ENCODE measurements at places on chromosomes 2 and 18. TPM values are rescaled to one million over a fixed set of nuclear protein-coding genes. Genes with fewer than 3 reads are reported as not detected.

DNA sequence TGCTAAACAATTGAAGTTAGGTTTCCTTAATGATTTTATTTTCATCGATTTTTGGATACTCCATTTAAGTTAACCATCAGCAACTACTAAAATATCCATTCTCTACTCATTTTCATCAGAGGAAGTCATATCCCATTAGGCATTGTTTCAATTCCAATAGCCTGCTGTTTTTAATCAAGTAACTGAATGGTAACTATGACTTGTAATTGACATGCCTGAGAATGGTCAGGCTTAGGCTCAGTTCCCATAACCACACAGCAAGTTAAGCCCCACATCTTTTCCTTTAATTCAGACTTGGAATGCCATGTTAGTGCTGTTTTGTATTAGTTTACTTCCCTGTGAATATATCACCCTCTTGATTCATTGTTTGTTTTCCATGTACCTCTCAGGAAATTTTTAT, 398.8 kb downstream of the ARHGAP15 start:
- H3K4me1 ChIP-seq = peaks cover 4% of the 10 kb centered on the region
- no peak overlapping the region for H3K4me3 ChIP-seq
- no peak for DNase-seq
- H3K36me3 ChIP-seq = no peaks in the 10 kb centered on the region
- H3K27ac ChIP-seq = no peak overlapping the region

- no peak overlapping the region for H3K27ac ChIP-seq
- H3K4me3 ChIP-seq = no peak overlapping the region
- H3K27me3 ChIP-seq = no peaks in the 10 kb centered on the region
- H3K36me3 ChIP-seq = no peaks in the 10 kb centered on the region
- no peak for DNase-seq
Observed at GRCh38 chr18:24362757-24363156, 34.9 kb downstream of the OSBPL1A start.

GRCh38 chr2:67642961-67643360, 245.8 kb downstream of the ETAA1 start:
- H3K36me3 ChIP-seq = peaks cover 4% of the 10 kb centered on the region
- peaks cover 5% of the 10 kb centered on the region for H3K4me1 ChIP-seq
- H3K4me3 ChIP-seq = no peak overlapping the region
- DNase-seq = no peak
- H3K27me3 ChIP-seq = no peaks in the 10 kb centered on the region
- no peak overlapping the region for H3K27ac ChIP-seq

Gene CCNT2
- total RNA-seq = 49.5 TPM

- no peak overlapping the region for H3K4me3 ChIP-seq
- no peaks in the 10 kb centered on the region for H3K4me1 ChIP-seq
- H3K36me3 ChIP-seq = no peaks in the 10 kb centered on the region
- H3K27ac ChIP-seq = no peak overlapping the region
- DNase-seq = no peak
Observed at GRCh38 chr2:171563301-171563700, 41.0 kb downstream of the CYBRD1 start.

Gene LCT
- 0.13 TPM for total RNA-seq

Gene IL36G
- not detected for total RNA-seq

GRCh38 chr2:19292007-19292406, 66.4 kb downstream of the OSR1 start:
- H3K27me3 ChIP-seq = no peaks in the 10 kb centered on the region
- no peaks in the 10 kb centered on the region for H3K36me3 ChIP-seq
- no peaks in the 10 kb centered on the region for H3K4me1 ChIP-seq
- no peak overlapping the region for H3K27ac ChIP-seq
- no peak for DNase-seq
- no peak overlapping the region for H3K4me3 ChIP-seq

- peaks cover 29% of the 10 kb centered on the region for H3K36me3 ChIP-seq
- H3K27me3 ChIP-seq = peaks cover 11% of the 10 kb centered on the region
- no peak overlapping the region for H3K27ac ChIP-seq
- DNase-seq = no peak
Observed at GRCh38 chr2:85165088-85165690, 32.0 kb downstream of the TCF7L1 start.

Gene SAG
- total RNA-seq = not detected

- H3K27ac ChIP-seq = no peak overlapping the region
- no peaks in the 10 kb centered on the region for H3K27me3 ChIP-seq
- no peak for DNase-seq
- H3K4me3 ChIP-seq = no peak overlapping the region
Observed at GRCh38 chr18:44186001-44186400, 494.7 kb upstream of the SETBP1 start.

Gene EPB41L3
- total RNA-seq = 16.8 TPM

- H3K27me3 ChIP-seq = peaks cover 5% of the 10 kb centered on the region
- no peak for DNase-seq
- peaks cover 4% of the 10 kb centered on the region for H3K36me3 ChIP-seq
- no peak overlapping the region for H3K27ac ChIP-seq
- no peak overlapping the region for H3K4me3 ChIP-seq
Observed at GRCh38 chr2:30326497-30326896, 95.2 kb downstream of the LBH start.

Gene SIGLEC15
- 2.7 TPM for total RNA-seq

Gene ZNF521
- 238 TPM for total RNA-seq

GRCh38 chr2:143877056-143877455, 642.9 kb downstream of the ZEB2 start:
- H3K4me3 ChIP-seq = no peak overlapping the region
- DNase-seq = no peak
- H3K27ac ChIP-seq = no peak overlapping the region
- H3K4me1 ChIP-seq = no peaks in the 10 kb centered on the region
- no peaks in the 10 kb centered on the region for H3K36me3 ChIP-seq

DNA sequence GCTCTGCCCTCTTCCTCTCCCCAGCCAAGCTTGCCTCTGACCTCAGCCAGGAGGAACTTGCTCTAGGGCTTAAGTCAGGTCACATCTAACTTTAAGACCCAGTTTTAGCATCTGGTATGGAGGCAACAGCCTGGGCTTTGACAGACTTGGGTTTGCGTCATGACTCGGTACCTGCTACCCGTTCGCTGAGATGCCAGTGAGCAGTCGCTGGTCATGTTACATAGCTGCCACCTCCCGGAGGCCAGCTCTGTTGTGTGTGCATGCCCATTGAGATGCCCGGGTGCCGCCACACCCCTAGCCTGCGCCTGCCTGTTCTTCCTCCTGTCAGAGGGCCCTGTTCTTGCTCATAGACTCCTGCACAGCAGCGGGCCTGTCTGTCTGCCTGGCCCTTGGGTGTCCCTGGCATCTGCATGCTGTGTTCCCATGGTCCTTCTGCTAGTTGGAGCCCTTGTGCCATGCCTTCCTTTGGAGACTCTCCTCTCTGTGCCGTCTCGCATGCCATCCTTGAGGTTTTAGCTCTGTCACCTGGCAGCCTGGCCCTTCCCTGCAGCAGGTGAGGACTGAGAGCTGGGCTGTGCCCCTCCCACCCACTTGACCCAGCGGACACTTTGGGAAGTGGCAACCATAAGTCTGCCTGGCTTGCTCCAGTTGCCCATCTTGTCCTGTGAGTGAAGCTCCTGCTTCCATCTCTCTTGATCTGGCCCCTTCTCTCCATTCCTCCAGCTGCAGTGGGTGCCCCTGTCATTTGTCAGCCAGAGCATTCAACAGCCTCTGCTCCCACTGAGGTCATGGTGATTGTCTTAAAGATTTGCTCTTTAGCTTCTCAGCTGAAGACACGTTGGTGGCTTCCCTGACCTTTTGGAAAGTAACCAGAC, 24.9 kb downstream of the ASAP2 start:
- H3K27me3 ChIP-seq = peaks cover 8% of the 10 kb centered on the region
- H3K4me3 ChIP-seq = peak overlapping the region; percentile 61
- no peak for DNase-seq
- H3K36me3 ChIP-seq = peaks cover 3% of the 10 kb centered on the region
- H3K4me1 ChIP-seq = peaks cover 93% of the 10 kb centered on the region

GRCh38 chr18:11553098-11553940, 56.1 kb upstream of the SLC35G4 start:
- no peaks in the 10 kb centered on the region for H3K36me3 ChIP-seq
- peaks cover under 1% of the 10 kb centered on the region for H3K4me1 ChIP-seq
- DNase-seq = peak; percentile 59
- H3K27me3 ChIP-seq = no peaks in the 10 kb centered on the region
- no peak overlapping the region for H3K27ac ChIP-seq

- peak overlapping the region; percentile 91 for H3K27ac ChIP-seq
- peaks cover 14% of the 10 kb centered on the region for H3K27me3 ChIP-seq
- no peak for DNase-seq
- peaks cover 28% of the 10 kb centered on the region for H3K4me1 ChIP-seq
- peaks cover 11% of the 10 kb centered on the region for H3K36me3 ChIP-seq
Observed at GRCh38 chr2:158458617-158458920, 1.8 kb downstream of the PKP4 start.

Data from endothelial cell (in vitro differentiated cells).